ENCODE measurements at places on chromosomes 5 and 9.

GRCh38 chr5:163379298-163380155, 57.9 kb upstream of the CCNG1 start:
- DNase-seq: no peak

- DNase-seq: no peak
These were observed 804.8 kb upstream of the ZNF608 start for GRCh38 chr5:125551246-125551645.

- DNase-seq: no peak
These were observed 134.8 kb upstream of the ALDH1B1 start for GRCh38 chr9:38257626-38258215.

GRCh38 chr9:2802494-2802921, 41.4 kb downstream of the PUM3 start:
- no peak for DNase-seq

DNA sequence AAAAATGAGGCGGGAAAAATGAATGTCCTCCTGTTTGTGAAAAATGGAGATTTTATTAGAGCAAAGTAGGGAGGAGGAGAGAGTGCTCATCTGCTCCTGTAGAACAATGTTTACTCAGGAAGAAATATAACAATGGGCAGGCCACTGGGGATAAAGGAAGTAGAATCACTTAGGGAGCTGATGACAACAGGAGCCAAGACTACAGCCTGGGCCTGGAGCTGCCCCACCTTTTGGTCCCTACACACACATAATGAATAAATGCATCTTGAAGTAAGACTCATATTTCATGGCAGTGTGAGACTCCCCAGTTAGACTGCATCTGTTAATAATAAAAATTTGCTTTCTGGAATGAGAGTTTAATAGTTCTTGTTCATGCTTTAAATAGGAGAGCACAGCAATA, 1939.8 kb downstream of the EFNA5 start:
- no peak for DNase-seq

GRCh38 chr5:109689740-109690241, at the start of gene MAN2A1:
Gene MAN2A1 (plus strand): TSS chr5:109689927. CDS start chr5:109690418, 491 bp downstream.
- DNase-seq: peak; percentile 86

DNA sequence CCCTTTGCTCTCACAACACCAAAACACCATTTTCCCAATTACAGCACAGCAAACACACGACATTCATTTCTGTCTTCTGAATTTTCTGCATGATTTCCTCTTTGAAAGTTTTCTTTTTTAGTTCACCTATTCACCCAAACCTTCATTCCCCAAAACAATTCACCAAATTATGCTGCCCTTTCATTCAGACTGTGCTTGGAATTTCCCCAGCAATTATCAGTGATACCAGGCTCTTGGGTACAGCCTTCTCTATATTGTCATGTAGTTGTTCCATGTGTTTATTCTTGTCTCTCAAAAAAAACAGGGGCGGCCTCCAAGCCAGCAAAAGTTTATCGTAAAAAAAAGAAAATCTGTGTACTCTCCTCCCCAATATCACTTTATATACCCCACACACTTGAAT, 9.0 kb upstream of the LIX1 start:
- no peak for DNase-seq

- peak; percentile 86 for DNase-seq
These were observed at the start of gene PRR16 for GRCh38 chr5:120463991-120464626. Gene PRR16 (plus strand): TSS chr5:120464300.

GRCh38 chr9:125549039-125549438, 158.0 kb downstream of the MAPKAP1 start:
- DNase-seq: no peak

- DNase-seq: peak; percentile 74
These were observed 54.9 kb downstream of the NDST1 start for GRCh38 chr5:150562832-150563231.

- peak; percentile 24 for DNase-seq
These were observed 9.5 kb upstream of the HAND1 start for GRCh38 chr5:154487541-154487940.

GRCh38 chr9:126438741-126439401, 112.2 kb downstream of the MVB12B start:
- DNase-seq: no peak
